Sciatic nerve (tissue), 2 donors: ENCODE measurements at places on chromosomes 7 and 10. TPM values are rescaled to one million over a fixed set of nuclear protein-coding genes. Genes with fewer than 3 reads are reported as not detected.

The NEBL gene
- 37.2 TPM for total RNA-seq

The SEMA3D gene
- total RNA-seq: 15.9 TPM

The AGFG2 gene
- 30.6 TPM for total RNA-seq

The CPXM2 gene
- 81.6 TPM for total RNA-seq

The UCMA gene
- not detected for total RNA-seq

The FIGNL1 gene
- total RNA-seq: 8.5 TPM

The PGAM2 gene
- 0.85 TPM for total RNA-seq

The APBB1IP gene
- 17.0 TPM for total RNA-seq

The IL6 gene
- total RNA-seq: 28.1 TPM

The IGF2BP3 gene
- total RNA-seq: 2.0 TPM

The NPFFR1 gene
- total RNA-seq: 4.8 TPM

The ASIC3 gene
- 4.7 TPM for total RNA-seq

- DNase-seq: no peak
These were observed 32.3 kb downstream of the CDK1 start for GRCh38 chr10:60810437-60811182.

DNA sequence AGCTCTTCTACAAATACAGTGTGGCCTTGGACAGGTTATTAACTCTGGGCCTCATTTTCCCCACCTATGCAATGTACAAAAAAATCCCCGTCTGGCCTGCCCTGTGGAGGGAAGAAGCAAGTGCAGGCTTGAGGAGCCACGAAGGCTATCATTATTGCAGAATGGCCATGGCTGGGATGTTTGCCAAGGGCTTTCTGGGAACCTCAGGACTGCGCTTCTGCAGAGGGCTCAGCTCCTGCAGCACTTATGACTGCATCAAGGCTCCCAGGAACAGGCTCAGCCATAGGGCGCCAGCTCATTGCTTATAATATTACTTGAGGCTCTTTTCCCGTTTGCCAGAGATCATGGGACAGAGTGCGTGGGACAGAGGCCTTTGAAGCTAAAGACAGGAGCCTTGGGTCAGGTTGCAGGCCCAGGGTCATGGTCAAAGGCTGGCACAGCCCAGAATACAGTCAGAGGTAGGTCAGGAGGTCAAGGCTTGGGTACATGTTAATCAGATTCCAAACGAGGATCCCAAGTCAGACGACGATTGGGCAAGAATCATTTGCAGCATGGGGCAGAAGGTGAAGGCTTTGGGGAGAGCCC lies 20.6 kb upstream of the C10orf105 start:
- peak; percentile 81 for DNase-seq

DNA sequence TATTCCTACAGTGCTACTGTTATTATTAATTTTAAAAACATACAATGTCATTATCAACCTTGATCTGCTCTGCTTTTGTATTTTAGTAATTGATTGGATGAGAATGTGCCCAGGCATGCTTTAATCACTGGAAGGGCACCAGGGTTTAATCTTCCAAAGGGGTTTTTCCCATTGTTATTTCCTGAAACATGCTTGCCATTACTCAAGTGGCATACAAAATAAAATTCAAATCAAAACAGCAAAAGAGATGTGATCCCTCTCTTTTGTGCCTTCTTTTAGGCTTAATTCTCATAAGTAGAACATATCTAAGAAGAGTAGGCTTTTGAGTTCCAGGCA lies 963.3 kb downstream of the LRMDA start:
- DNase-seq: no peak

DNA sequence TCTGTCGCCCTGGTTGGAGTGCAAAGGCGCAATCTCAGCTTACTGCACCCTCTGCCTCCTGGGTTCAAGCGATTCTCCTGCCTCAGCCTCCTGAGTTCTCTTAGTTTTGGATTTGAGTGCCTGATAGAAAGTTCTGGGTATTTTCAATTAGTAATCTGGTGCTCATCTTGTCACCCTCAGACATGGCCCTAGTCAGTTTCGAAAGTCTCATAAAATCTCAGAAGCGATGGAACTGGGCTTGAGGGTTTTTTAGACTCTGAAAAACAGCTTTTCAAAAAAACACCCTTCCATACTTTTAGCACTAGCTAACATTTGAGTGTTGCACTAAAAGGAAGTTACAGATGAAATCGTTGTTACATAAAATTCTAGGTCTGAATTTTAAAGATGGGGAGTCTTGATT lies 9.4 kb upstream of the PIP4K2A start:
- no peak for DNase-seq

GRCh38 chr10:121240011-121240410 lies 358.2 kb downstream of the FGFR2 start:
- no peak for DNase-seq

- DNase-seq: no peak
These were observed 687.8 kb downstream of the IPMK start for GRCh38 chr10:57579926-57580325.

DNA sequence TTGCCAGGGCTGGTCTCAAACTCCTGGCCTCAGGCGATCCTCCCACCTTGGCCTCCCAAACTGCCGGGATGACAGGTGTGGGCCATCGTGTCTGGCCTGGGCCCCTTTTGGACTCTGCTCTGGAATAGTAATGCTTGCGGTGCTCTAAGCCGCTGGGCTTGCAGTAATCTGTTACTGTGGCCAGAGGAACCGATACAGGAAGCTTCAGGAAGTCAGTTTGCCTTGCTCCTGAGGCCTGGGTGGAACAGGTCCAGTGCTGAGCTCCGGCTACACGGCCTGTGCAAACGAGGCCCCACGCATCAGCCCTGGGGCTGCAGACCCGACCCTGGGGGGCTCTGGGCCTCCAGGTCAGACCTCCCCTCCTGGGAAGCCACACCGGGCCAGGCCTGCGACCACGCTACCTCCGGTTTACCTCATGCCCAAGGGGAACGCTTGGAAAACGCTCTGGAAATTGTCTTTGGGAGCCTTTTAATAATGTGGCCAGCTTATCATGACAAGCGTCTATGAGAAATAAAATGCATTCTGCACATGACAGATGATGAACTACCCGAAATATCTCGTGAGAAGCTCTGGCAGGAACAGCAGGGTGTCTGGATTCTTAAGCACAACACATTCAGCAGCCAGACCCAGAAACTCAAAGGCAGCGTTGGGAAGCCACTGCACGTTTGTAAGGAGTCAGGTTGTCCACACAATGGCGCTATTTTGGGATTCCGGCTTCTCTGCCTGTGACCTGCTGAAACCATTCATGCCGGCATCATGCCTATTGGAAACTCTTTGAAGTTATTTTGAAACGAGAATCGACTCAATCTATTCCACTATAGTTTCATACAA lies 10.1 kb upstream of the ADAP1 start:
- DNase-seq: no peak

DNA sequence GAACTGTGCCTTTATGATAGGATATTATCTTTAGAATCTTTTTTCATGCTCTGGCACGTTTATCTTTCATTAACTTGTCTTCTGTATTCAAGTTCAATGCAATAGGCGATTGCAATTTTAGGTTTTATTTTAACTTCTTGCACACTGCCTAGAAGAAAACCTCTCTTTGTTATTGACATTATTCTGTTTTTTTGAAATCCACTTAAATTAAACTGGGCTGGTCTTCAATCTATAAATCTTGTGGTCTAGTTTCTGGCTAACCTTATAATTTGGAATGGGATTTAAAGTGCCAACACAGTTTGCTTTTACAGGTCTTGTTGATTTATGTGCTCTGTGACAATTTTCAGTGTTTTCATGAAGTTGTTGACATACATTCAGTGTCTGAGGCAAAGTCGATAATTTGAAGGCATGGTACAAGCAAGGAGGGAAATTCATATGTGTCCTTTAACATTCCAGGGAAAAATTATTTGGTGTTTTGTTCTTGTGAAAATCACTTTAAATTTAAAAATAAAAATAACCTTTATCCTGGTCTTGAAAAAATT lies 240.9 kb downstream of the KIAA1217 start:
- DNase-seq: no peak

- DNase-seq: peak; percentile 44
These were observed 31.2 kb downstream of the EBF3 start for GRCh38 chr10:129932751-129933433.

DNA sequence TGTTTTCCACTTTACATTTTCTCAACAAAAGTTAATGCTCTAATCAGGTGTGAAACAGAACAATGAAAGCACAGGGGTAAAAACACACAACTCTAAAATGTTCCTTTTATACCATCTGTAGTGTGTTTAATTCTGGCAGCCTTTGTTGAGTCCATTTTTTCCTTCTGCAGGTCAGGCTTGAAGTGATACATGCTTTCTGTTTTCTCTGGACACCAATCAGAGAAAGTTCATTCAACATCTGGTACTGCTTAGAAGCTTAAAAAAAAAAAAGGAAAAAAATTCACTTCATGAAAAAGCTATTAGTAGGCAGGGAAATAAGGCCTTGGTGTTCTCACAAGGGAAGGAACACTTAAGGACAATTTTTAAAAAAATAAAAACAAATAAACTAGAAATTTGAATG lies 231.3 kb upstream of the RHOBTB1 start:
- no peak for DNase-seq

- DNase-seq: no peak
These were observed 35.9 kb downstream of the ITGB1 start for GRCh38 chr10:32922170-32922569.

DNA sequence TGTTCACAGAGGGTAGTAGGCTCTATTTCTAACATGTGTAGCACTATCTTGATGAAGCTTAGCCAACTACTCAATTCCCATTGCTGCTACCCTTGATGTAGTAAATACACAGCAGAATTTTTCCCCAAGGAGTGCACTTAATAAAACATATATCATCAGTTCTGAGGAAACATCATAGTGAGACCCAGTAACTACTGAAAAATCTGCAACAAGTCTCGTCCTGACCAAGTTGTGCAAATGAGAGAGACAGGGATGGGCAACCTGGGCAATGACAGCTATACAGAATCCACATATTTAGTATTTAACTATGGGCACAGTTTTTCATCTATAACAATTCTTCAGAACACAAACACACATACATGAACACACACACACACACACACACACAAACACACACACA lies 1073.8 kb upstream of the SORCS1 start:
- no peak for DNase-seq

- DNase-seq: no peak
These were observed 32.3 kb upstream of the NUB1 start for GRCh38 chr7:151309311-151309710.

DNA sequence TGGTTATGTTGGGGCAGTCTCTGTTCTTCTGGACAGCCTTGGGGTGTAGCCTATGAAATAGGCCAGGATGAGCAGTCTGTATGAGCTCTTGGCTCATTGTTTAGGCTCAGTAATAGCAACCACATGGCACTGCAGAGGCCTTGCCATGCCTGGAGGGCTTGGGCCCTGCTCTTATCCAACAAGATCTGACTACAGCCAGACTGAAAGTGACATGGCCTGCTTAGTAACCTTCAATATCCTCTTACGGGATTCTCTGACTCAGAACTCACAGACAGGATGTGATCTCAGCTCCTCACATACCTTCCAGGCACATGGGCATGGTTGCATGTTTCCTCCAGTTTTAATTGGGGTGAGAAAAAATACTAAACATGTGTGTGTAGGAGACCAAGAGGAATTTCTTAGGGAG lies 289.3 kb downstream of the PTEN start:
- DNase-seq: no peak

DNA sequence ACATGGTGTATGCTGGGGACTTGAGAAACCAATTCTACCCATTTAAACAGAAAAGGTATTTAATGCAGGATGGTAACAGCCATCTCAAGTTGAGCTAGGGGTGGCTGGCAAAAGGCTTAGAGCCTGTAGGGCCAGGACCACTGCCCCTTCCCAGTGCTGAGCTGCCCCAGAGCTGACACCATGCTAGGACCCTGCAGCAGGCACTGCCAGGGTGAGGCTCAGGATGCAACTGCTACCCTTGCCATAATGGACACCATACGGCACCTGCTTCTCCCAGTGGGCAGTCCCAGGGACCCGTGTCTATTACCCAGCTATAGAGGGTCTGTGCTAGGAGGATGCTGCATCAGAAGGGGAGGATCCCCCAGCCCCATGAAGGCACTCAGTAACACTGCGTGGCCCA lies 160.7 kb upstream of the ADCY1 start:
- no peak for DNase-seq

DNA sequence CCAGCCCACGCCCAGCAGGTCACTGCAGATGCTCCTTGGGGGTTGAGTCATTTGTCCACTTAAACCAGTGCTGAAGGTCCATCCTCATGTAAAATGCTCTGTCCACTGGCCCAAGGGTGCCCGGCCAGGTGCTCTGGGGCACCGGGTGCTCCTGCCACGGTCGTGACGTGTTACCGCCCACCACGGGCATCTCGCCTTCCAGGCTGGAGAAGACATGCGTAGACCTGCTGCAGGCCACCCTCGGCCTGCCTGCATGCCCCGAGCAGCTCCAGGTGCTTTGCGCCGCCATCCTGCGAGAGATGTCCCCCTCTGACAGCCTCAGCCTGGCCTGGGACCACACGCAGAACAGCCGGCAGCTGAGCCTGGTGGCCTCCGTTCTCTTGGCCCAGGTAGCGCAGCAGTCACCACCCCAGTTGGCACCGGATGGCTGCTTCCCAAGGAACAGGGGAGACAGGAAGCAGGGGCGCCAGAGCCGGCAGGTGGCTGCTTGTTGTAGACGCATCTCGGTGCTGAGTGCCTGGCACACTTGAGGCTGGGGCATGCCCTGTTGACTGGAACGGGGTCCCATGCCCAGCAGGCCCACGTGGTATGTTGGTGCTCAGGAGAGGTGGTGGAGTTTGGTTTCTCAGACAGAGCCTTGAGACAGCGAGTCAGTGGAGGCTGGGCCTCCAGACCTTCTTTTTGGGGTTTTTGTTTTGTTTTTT lies 6.1 kb downstream of the AP5Z1 start:
- no peak for DNase-seq

DNA sequence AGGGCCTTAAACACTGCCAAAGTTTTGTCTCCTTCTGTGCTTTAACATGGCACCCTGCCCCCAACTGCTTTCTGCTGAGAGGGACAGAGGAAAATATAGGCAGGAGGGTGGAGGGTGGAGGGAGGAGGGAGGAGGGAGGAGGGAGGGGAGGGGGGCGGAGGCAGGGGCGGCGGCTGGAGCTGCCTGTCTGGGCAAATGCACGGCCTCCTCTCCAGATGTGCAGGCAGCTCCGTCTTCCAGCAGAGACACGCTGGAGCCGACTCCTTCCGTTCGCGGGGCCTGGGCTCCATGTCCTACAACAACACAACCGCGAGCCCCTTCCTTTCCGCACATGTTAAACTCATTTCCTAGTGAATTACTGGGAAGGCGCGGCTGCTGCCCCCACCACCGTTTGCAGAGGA lies 14.2 kb downstream of the EBF3 start:
- peak; percentile 83 for DNase-seq

DNA sequence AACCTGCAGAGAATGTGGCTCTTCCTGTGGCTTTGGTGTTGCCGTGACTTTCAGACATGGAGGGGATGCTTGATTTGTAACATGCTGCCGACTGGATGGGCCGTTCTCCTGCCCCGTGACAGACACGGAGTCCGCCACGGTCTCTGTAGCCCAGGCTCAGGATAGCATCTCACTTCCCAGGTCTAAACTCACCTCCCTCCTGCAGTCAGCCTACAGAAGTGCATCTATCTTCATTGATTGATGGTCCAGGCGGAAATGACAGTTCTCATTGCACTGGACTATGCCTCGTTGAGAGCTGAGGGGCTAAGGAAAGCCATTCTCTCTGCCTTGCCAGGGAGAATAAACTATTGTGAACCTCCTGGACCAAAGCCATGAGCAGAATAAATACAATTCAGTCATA lies 77.5 kb downstream of the CHN2 start:
- DNase-seq: no peak

- DNase-seq: no peak
These were observed 71.5 kb upstream of the ANLN start for GRCh38 chr7:36318116-36318515.

GRCh38 chr7:122343601-122344302 lies 39.2 kb upstream of the FEZF1 start:
- no peak for DNase-seq
